Fibroblast of skin of right quadriceps (primary cell): ENCODE measurements at places on chromosomes 11 and 22.

DNA sequence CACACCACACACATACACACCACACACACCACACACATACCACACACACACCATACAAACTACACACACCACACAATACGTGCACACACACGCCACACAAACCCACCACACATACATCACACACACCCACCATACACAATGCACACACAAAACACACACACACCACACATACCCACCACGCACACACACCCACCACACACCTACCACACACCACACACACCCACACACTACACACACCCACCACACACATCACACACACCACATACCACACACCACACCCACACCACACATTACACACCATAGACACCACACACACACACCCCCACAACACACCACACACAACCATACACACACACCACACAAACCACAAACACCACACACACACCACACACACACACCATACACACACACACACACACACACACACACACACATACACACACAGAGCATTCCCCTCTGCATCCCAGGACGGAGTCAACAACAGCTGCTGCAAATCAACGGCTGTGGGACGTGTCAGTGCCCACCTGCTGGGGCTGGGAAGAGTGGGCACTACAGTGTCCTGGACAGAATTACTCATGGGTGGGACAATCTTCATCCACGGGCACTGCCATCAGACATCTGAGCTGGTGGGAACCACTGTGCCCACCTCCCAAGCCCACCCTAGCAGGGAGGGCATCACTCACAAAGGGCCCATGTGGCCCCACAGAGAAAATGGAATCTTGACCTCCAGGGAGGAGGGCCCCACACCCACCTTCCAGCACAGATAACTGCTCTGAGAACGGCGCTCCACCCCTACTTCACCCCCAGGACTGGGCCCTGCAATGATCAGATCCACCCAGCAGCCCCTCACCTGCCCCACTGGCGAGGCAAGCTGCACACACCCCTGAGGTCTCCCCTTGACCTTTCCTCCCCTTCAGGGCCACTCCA is 8.4 kb downstream of the TP53I11 start:
- no peak for DNase-seq

DNA sequence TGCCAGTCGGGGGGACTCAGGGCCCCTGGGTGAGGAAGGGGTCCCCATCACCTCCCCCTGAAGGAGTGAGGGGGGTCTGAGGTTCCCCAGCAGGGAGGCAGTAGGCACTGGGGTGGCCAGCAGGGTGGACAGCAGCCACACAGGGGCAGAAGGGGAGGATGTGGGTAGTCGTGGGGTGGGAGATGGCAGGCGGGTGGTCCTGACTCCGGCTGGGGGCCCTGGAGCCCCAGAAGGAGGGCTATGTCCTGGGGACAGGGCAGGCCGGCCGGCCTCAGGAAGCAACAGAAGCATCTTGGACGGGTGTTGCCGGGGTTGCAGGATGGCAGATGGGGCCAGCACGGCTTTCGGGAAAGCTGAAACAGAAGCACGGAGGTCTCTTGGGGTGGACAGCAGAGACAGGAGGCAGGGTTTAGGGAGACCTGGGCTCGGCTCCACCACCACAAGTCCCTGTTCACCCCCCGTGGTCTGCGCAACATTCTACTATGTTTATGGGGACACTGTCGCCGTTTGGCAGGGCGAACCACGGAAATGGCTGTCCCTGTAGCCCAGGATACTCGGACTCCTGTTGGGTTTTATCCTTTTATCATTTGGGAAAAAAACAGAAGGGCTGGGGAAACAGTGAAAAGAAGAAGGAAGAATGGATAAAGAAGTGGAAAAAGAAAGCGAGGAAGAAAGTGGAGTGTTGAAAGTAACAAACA is 14.1 kb downstream of the VWCE start:
- no peak for DNase-seq

DNA sequence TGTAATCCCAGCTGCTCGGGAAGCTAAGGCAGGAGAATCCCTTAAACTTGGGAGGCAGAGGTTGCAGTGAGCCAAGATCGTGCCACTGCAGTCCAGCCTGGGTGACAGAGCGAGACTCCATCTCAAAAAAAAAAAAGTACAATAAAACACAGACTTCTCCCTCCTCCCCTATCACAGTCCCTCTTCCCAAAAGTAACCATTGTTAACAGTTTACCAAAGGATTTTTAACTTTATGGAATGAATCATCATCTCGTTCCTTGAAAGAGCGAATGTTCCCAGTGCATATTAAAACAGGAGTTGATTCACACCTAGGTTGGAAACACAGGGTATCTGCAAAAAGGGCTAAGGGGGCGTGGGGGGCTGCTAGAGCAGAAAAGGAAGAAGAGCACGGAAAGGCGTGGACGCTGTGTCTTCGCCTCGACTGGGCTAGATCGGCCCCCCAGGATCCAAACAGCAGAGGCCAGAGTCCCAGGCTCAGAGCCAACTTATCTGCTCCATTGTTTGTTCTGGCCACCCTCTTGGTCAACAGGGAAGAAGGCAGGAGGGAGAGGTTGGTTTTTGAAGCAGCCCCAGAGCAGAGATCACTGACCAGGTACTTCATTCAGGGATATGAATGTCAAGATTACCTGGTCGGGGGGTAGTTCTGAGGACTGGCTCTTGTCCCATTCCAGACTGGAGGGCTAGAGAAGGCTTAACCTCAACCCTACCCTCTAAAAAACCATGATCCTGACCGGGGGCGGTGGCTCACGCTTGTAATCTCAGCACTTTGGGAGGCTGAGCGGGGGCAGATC is 2.1 kb upstream of the AHNAK start:
- no peak for DNase-seq

GRCh38 chr11:68038718-68039525 is at the start of gene TCIRG1:
TCIRG1 (plus strand) TSS chr11:68039025; CDS start chr11:68041272, 2,247 bp downstream.
- peak; percentile 71 for DNase-seq

- DNase-seq, result peak; percentile 26
Observed at GRCh38 chr11:95682552-95682951, 107.0 kb downstream of the FAM76B start.

DNA sequence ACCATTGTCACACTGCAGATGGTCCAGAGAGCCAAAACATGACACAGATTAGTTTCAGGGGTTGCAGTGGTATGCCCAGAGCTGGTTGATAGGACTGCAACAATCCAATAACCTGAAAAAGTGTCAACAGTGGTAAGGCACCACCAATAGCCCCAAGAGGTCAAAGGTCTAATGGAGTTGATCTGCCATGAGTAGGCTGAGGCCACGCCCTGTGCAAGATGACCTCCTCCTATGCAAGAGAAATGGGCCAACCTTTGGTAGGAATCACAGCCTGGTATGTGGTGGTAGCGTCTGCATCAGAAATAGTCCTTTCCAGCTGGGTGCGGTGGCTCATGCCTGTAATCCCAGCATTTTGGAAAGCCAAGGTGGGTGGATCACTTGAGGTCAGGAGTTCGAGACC is 19.6 kb downstream of the GUCD1 start:
- no peak for DNase-seq

GRCh38 chr22:47204002-47204979 is 441.8 kb downstream of the TBC1D22A start:
- DNase-seq, result no peak
